ENCODE measurements at places on chromosomes 12 and 14.

DNA sequence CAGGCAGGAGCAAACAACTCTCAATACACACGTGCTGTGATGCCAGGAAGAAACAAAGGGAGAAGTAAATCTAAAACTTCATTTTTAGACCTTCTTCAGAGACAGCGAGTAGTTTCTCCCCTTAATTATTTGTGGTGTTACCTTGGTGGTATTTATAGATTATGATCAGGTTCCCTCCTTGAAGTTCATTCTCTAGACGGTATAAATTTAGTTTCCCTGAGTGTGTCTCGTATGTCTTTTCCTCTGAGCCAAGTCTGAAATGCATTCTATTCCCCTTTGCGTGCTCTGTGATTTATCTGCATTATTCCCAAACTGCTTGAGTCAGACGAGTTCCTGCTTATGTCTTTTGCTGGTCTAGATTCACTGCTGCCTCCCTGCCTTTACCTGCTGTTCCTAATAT lies 65.2 kb downstream of the TRHDE start:
- DNase-seq = no peak

- DNase-seq = no peak
These were observed 21.2 kb downstream of the TDG start for GRCh38 chr12:103986829-103987228.

DNA sequence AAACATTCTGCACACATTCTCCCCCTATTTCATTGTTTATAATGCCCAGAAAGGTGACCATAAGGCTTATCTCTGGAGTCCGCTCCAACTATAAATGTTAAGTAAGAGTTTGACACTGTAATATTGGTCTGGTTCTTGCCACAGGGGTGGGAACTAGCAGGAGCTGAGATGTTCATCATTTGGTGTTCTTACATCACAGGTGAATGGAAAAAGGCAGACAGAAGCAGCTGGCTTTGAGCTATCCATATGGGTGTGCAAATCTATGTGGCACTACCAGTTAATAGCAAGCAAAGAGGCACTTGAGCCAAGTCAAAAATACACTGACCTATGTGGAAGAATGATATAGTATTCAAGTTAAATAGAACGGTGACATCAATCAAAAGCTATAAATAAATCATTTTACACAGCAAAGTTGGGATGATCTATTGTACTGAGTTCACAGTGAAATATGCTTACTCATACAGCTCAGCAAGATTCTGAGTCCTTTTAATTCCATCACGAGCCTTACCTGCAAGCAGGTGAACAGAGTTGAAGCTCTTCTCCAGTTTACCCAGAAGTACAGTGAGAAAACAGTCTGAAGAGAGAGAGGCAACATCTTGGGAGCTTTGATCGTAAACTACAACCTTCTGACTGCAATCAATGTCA lies 43.2 kb downstream of the DUSP16 start:
- no peak for DNase-seq

- no peak for DNase-seq
These were observed 231.2 kb upstream of the TMTC1 start for GRCh38 chr12:30014991-30015390.

- DNase-seq = no peak
These were observed 217.0 kb upstream of the FOXN3 start for GRCh38 chr14:89634037-89634436.

- no peak for DNase-seq
These were observed 39.0 kb downstream of the SLC38A4 start for GRCh38 chr12:46786774-46787173.

DNA sequence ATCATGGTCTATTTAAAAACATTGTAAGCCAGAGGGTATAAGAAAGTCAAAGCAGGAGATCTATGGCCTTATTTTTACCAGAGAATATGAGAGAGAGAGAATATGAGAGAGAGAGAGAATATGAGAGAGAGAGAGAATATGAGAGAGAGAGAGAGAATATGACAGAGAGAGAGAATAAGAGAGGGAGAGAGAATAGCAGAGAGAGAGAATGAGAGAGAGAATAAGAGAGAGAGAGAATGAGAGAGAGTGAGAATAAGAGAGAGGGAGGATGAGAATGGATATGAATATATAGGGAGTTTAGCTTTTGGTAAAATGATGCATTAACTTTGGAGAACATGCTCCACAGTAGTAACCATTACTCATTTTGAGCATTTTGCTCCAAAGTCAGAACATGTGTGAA lies 48.0 kb upstream of the ALG10B start:
- no peak for DNase-seq

DNA sequence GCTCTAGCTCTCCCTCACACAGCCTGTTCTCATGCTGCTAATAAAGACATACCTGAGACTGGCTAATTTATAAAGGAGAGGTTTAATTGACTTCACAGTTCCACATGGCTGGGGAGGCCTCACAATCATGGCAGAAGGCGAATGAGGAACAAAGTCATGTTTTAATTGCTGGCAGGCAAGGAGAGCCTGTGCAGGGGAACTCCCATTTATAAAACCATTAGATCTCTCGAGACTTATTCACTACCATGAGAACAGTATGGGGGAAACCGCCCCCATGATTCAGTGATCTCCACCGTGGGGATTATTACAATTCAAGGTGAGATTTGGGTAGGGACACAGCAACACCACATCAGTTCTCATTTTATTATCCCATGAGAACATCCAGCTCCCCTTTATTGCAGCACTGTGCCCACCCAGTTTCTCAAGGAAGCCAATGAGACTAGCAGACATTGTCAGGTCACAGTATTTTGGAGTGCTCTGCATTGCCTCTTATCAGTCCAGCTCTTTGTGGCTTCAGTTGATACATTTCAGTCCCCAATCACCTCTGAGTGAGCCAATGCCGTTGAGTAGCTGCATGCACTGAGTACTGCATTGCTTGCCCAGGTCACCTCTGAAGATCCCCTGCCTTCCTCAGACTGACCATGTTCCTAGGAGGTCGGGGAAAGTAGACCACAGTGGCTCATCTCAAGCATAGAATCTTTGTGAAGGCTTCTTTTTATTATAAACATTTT lies 131.2 kb downstream of the CRADD start:
- no peak for DNase-seq

DNA sequence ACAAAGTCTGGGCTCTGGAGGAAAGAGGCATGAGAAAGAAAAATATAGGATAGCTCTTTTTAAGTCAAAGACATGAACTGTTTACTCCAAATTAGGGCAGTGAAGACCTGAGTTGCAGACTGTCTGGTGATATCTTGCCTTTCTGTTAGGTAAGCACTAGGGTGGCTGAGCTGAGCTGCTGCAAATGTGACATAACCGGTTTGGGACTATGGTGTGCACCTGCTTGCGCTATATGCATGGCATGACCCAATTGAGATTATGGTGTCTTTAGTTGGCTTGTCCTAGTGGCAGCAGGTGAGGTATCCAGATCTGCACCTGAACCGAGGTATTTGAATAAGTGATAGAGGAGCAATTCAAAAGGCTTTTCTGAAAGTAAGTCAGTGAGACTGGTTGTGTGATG lies 345.6 kb downstream of the APAF1 start:
- no peak for DNase-seq

- DNase-seq = no peak
These were observed 206.9 kb downstream of the PELI2 start for GRCh38 chr14:56324856-56325699.

GRCh38 chr14:82126006-82126405 lies 592.4 kb upstream of the SEL1L start:
- DNase-seq = no peak

GRCh38 chr14:65261425-65261920 lies 151.1 kb upstream of the FUT8 start:
- DNase-seq = no peak

DNA sequence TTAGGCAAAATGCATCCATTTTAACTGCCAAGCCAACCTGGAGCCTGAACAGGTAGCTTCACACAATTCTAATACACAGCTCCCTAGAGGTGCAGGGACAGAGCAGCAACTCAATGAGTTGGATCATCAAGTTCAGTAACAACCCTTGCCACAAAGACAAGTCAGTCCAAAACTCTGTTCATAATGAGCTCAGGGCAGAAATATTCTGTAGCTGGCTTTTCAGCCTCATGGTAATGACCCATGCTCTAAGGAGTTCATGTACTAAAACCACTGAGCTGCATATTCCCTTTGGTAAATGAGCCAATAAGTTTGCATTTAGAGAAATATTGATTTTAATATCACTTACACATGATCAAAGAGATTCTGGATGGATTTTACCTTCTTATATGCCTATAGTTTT lies 316.1 kb downstream of the SEC23A start:
- no peak for DNase-seq

GRCh38 chr12:122460061-122460460 lies 37.6 kb upstream of the CLIP1 start:
- DNase-seq = no peak

All from activated CD4-positive, alpha-beta T cell treated with anti-CD3 and anti-CD28 coated beads for 1 hour (primary cell).